H1 (cell line): ENCODE measurements at places on chromosomes 11 and 22. TPM values are rescaled to one million over a fixed set of nuclear protein-coding genes. Genes with fewer than 3 reads are reported as not detected.

DNA sequence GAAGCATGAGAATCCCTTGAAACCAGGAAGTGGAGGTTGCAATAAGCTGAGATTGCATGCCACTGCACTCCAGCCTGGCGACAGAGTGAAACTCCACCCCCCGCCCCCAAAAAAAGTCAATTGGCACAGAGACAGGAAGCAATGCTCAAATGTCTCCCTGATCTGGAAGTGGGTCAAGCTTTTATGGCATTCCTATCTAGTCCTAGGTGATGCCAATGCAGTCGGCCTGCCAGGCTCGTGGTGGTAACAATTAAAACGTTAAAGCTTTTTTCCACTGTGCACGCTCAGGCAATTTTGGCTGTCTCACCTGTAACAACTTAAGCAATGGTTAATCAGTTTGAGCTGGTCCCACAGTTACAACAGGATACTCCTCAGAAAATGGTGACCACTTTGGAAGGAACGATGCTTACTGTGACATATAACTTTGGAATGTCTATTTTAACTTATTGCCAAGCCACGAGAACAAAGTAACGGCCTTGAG is 18.9 kb upstream of the PISD start:
- DNase-seq, result no peak
- H3K4me1 ChIP-seq, result no peaks in the 10 kb centered on the region
- H3K4me3 ChIP-seq, result no peak overlapping the region
- peaks cover 4% of the 10 kb centered on the region; the same call in 1 of the 2 replicates for H3K27me3 ChIP-seq
- no peak overlapping the region for H3K27ac ChIP-seq

The OR8H3 gene
- not detected in 2 replicates for polyA plus RNA-seq

The TEX54 gene
- polyA plus RNA-seq, result not detected in 2 replicates

GRCh38 chr22:37726241-37726887 is 29.5 kb downstream of the TRIOBP start:
- no peak overlapping the region for H3K4me3 ChIP-seq
- no peaks in the 10 kb centered on the region for H3K27me3 ChIP-seq
- no peaks in the 10 kb centered on the region for H3K4me1 ChIP-seq
- no peak overlapping the region for H3K27ac ChIP-seq

DNA sequence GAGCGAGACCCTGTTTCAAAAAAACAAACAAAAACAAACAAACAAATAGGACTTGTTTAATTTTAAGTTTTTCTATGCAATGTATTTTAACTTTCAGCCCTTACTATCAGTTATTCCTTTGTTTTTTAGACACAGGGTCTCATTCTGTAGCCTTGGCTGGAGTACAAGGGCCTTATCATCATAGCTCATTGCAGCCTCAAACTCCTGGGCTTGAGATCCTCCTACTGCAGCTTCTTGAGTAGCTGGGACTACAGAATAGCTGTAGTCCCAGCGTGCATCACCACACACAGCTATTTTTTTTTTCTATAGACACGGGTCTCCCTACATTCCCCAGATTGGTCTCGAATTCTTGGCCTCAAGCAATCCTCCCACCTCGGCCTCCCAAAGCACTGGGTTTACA is 44.5 kb downstream of the PIK3C2A start:
- peaks cover 2% of the 10 kb centered on the region for H3K36me3 ChIP-seq
- no peaks in the 10 kb centered on the region for H3K27me3 ChIP-seq
- H3K4me1 ChIP-seq, result no peaks in the 10 kb centered on the region
- no peak overlapping the region for H3K4me3 ChIP-seq
